Brain microvascular endothelial cell (primary cell): ENCODE measurements at places on chromosomes 11 and 22.
A peak's percentile ranks its signal among the peaks of the same experiment; 100 is the strongest.

DNA sequence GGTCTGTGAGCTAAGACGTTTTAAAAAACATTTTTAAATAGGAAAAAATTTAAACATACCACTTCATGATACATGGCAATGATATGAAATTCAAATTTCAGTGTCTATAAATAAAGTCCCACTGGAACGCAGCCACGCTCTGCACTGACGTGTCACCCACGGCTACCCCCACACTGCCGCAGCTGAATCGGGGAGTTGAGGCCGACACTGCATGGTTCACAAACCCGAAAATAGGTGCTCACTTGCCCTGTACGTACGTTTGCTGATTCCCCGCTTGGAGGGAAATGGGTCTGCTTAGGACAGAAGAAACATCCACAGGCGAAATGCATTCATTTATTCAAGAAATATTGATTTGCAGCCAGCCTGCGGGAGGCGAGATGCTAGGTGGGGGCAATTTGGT, 1342.3 kb downstream of the TBC1D22A start:
- no peak for DNase-seq

GRCh38 chr11:95143106-95143681, 53.5 kb downstream of the ENDOD1 start:
- no peak for DNase-seq

DNA sequence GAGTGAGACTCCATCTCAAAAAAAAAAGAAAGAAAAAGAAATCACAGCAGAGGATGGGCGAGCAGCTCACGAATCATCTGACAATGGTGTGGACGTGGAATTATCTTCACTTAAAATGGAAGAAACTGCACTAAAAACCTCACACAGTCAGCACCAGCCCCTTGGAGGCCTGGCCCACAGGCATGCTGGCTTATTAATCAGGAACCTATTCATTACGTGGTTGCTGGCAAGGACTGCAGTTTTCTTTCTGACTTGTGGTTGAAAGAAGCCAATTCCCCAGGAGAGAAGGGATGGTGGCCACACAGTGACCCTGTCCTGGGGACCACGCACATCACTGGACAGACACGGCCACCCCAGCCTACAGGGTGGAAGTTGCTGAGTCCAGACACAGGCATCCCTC, 401.1 kb downstream of the CTTN start:
- DNase-seq, result peak; percentile 58

- no peak for DNase-seq
Observed at GRCh38 chr22:17981497-17981896, 42.9 kb downstream of the MICAL3 start.

DNA sequence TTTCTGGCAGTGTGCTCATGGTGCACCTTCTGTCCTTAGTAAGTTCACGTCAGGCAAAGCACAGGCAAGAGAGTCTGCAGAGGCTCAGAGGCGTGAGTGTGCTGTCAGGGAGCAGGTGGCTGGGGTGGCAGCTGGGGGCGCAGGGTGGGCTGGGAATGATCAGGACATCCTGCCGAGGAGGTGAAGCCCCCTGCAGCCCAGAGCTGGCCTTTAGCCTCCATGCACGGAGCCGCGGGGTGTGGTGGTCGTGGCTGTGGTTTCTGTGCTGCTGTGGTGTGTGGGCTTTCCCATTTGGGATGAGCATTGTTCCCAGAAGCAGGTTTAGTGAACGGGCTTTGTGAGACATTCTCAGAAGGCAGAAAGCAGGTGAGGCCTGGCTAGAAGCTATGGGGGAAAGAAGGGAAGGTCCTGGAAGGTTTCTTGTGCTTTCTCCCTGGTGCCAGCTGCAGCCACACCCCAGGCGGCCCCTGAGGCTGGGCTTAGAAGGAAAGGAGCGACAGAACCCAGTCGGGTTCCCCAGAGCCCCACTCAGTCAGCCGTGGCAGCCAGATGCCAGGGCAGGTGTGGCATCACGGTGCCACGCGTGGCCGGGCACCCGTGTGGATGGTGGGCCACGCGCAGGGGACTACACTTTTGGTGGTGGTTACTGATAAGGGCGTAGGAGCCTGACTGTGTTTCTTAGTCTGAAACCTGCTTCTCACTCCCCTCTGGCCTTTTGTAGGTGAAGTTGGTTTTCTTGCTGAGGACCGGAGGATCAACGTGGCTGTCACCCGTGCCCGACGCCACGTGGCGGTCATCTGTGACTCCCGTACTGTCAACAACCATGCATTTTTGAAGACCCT, 32.0 kb downstream of the IGHMBP2 start:
- DNase-seq, result no peak

GRCh38 chr11:88327462-88328143, 9.9 kb downstream of the CTSC start:
- no peak for DNase-seq

- peak; percentile 6 for DNase-seq
Observed at GRCh38 chr11:75351791-75352587, 528 bp upstream of the ARRB1 start.

DNA sequence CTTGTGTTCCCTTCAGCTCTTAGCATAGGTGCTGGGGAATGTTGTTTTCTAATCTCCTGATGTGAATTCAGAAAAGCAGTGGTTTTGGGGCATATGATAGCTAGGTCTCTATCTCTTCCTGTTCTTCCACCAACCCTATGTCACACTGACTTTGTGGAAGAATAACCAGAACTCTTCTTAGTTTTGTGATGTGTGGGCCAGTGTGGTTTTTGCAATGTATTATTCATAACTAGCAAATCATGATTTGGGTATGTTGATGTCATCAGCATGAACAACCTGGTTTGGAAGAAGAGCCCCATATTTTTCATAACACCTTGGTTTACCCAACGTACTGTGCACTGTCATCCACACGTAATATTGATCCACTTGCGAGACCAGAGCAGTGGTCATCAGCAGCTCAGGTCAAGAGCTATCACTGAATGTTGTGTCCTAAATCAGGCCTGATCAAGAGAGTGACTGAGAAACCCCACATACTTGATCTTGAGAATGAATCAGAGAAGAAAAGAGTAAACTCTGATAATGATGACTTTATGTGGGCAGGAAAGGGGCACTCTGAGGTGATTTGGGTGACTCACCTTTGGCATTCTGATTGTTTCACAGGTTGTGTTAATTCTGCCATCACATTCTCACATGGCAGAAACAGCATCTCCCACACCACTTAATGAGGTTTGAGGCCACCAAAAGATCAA, 19.4 kb upstream of the MS4A6E start:
- DNase-seq, result no peak

DNA sequence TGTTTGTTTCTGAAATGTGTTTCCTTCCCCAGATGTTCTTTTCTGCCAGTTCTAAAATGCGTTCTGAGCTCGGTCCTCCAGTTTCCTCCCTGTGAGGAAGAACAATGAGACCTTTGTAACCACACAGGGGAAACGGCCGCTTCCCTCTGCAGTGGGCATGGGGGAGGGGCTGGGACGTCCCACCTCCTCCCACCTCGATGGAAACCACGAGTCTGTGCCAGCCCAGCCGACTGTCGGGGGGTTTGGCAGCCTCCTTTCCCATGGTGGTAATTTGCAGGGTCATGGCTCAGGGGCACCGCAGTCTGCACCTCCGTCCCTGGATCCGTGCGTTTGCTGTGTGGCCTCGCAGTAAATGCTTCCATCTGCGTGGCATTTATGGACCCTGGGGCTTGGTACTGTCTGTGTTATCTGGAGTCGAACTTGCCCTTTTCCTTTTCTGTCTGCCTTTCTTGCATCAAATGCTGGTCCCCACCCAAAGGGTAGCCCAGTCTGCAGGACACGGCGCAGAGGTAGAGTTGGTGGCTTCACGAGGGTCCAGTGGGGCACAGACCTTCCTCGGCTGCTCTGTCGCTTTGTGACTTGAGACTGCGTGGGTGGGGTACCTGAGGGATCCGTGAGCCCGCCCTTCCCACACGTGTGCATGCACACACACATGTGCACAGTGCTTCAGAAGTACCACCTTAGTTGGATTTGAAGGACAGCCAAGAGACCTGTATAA, 16.1 kb downstream of the LRP5 start:
- DNase-seq, result no peak

GRCh38 chr11:79025097-79025496, 415.7 kb downstream of the TENM4 start:
- no peak for DNase-seq

DNA sequence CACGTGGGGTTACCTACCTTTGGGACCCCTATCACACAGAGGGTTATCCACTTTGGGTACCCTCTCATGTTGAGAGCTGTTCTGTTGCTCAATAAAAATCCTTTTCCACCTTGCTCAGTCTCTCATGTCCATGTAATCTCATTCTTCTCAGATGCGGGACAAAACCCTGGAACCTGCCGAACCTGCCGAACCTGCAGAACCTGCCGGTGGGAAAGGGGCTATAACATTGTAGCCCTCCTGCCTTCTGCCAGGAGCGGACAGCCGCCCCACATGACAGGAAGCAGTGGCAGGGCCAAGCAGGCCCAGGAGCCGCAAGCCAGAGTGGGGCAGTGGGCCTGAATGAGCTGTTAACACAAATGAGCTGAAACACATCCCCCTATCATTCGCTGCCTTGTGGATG, 18.1 kb downstream of the NPAT start:
- DNase-seq, result no peak

- peak; percentile 66 for DNase-seq
Observed at GRCh38 chr11:65429724-65430405, 7.3 kb downstream of the NEAT1 start.

DNA sequence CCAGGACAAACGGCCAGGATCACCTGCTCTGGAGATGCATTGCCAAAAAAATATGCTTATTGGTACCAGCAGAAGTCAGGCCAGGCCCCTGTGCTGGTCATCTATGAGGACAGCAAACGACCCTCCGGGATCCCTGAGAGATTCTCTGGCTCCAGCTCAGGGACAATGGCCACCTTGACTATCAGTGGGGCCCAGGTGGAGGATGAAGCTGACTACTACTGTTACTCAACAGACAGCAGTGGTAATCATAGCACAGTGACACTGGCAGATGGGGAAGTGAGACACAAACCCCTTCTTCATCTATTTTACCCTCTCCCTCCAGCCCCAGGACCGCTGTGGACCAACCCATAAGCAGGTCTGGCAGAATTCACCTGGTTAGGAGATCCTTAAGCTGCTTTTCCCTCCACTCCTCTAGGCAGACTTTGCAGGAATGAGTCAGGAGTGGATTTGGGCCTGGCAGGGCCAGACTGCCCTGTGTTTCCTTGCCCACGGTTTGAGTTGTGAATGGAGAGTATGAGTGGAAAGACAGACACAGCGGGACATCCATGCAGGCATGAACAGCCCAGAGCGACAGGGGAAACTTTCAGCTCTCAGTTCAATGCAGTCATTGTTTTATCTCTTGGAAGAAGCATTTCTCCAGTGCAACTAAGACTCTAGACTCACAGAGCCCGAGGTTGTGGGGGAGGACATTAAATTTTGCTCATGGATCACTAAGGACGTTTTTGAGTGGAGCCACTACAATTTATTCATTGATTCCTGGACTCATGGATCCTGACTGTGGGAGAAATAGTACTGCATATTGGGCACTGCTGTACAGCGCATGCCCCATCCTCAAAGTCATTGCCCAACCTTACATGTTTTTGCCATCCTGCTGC, 75.3 kb upstream of the IGLL5 start:
- no peak for DNase-seq

DNA sequence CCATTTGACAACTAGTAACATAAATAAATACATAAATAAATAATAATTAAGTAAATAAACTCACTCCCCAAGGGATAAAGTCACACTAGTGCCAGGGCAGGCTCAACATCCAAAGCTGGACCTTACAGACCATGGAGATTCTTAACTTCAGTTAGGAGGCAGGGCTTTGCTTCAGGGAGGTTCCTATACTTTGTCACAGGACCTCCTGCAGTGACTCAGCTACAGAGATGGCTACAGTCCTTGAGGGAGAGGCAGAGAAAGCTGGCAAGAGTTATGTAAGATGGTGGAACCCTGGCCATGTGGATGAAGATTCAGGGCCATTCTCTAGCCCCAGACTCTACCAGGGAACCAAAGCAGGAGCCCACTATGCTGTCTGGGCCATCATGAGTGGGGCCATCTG, 74.1 kb upstream of the CADM1 start:
- DNase-seq, result no peak

- DNase-seq, result no peak
Observed at GRCh38 chr22:19113429-19113828, 8.8 kb downstream of the DGCR2 start.

DNA sequence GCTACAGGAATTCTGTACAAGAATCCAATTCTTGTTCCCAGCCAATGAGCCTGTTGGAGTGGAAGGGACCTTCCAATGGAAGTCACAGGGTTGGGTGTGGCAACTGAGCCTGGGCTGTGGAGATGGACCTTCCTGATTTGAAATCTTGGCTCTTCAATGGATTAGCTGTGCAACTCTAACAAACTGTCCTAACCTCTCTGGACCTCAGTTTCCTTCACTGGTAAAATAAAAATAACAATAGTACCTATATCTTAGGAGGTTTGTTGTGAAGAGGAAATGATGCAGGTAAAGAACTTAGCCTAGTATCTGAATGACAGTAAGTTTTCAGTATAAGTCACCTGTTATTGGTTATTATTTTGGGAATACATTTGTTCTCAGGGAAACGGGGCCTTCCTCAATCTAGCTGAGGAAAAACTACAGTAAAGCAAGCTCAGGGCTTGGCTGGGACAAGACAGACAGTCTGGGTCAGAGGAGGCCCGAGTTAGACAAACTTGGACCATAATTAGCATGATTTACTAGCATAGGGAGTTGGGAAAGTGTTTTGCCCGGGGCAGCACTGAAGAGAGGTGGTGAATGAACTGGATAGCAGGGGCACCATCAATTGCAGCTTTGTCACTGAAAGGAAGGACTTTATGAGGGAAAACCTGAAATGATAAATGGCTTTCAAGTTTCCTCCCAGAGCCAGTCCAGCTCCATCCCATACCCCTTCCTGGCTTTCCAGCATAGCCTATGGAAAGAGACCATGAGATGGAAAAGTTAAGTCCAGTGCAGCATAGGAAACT, 13.7 kb downstream of the ELF5 start:
- no peak for DNase-seq

- no peak for DNase-seq
Observed at GRCh38 chr11:12762696-12763324, 88.6 kb downstream of the TEAD1 start.

DNA sequence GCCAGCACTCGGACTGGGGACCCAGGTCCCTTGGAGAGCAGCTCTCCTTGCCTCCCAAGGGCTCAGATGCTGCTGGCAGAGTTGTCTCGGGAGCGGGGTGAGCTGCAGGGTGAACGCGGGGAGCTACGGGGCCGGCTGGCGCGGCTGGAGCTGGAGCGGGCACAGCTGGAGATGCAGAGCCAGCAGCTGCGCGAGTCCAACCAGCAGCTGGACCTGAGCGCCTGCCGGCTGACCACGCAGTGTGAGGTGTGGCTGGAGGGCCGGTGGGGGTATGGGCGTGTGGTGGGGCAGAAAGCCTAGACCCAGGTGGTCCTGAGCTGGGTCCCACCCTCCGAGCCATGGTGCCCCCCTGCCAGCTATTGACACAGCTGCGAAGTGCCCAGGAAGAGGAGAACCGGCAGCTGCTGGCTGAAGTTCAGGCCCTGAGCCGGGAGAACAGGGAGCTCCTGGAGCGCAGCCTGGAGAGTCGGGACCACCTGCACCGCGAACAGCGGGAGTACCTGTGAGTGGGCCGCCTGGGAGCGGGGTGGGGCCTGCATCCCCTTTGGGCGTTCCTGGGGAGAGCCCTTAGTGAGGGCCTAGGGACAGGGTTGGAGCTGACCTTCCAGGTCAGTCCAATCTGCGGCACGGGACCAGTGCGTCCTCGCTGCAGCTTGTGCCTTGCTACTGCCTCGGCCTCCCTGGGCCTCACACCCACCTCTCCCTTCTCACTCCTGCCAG, 5.8 kb upstream of the RPS6KA4 start:
- DNase-seq, result no peak
